Stimulated activated CD4-positive, alpha-beta T cell treated with anti-CD3 and anti-CD28 coated beads, TNF-alpha, amount 100 ng/mL, for 1 hour (primary cell): ENCODE measurements at places on chromosomes 1 and 21.

DNA sequence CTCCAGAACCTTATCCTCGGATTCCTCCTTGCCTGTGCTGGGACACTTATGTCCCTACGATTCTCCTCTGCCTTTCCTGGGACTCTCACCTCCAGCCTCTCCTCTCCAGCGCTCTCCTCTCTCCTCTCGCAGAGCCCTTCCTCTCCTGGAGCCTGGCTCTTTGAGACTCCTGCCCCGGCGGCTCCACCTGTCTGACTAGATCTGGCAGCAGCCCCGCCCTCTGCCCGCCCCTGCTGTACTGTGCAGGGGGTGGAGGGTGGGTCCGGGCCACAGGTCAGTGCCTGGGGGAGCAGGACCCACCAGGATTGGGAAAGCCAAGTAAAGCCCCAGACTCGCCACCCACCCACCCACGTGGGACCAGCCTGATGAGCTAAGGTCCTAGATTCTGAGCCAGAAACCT, 1.6 kb downstream of the ELOVL1 start:
- DNase-seq: no peak

DNA sequence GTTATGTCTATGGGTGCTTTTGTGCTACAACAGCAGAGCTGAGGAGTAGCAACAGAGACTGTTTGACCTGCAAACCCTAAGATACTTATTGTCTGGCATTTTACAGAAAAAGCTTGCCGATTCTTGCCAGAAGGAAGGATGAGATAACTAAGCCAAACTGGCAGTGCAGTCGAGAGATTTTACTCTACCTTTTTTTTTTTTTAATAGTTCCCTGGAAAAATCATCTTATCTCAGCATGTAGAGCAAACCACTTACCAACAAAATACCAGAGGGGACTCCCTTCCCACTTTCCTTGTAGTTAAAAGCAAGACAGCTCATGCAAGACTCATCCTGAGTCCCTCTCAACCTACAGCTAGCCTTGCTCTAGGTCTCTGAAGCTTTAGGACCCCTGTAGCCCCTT, 132.9 kb downstream of the SYT2 start:
- no peak for DNase-seq

- no peak for DNase-seq
These were observed 7.0 kb downstream of the MAP3K6 start for GRCh38 chr1:27359822-27360158.

DNA sequence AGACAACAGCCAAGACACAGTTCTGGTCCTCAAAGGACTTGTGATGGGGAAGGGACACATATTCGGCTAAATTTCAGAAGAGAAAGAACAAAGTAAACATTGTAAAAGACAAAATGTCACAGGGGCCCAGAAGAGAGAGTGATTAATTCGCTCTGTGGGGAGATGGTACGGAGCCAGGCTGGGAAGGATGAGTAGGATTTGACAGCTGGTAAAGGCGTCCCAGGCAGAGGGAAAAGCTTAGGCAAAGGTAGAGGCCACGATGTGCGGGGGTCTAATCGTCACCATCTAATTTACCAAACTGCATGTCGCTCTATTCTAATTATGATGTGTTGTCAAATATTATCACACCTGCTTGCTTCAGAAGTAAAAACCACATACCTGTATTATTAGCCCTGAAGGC, 17.3 kb upstream of the EFNA1 start:
- no peak for DNase-seq

- DNase-seq: no peak
These were observed 4.5 kb upstream of the DDX59 start for GRCh38 chr1:200673952-200674823.

GRCh38 chr1:183652547-183653461, at the start of gene APOBEC4:
Gene APOBEC4, minus strand, starts transcription at chr1:183653316. Its CDS starts 4,535 bp downstream, at chr1:183648781.
- DNase-seq: no peak
